Activated CD4-positive, alpha-beta T cell treated with anti-CD3 and anti-CD28 coated beads, Interleukin-2, amount 50 U/mL, for 1 hour (primary cell): ENCODE measurements at places on chromosomes 6 and 20.

- DNase-seq = no peak
These were observed 92.0 kb downstream of the TTLL2 start for GRCh38 chr6:167416676-167417430.

- no peak for DNase-seq
These were observed 23.0 kb downstream of the PYGB start for GRCh38 chr20:25270829-25271251.

GRCh38 chr6:708237-708598, 15.3 kb upstream of the EXOC2 start:
- no peak for DNase-seq

DNA sequence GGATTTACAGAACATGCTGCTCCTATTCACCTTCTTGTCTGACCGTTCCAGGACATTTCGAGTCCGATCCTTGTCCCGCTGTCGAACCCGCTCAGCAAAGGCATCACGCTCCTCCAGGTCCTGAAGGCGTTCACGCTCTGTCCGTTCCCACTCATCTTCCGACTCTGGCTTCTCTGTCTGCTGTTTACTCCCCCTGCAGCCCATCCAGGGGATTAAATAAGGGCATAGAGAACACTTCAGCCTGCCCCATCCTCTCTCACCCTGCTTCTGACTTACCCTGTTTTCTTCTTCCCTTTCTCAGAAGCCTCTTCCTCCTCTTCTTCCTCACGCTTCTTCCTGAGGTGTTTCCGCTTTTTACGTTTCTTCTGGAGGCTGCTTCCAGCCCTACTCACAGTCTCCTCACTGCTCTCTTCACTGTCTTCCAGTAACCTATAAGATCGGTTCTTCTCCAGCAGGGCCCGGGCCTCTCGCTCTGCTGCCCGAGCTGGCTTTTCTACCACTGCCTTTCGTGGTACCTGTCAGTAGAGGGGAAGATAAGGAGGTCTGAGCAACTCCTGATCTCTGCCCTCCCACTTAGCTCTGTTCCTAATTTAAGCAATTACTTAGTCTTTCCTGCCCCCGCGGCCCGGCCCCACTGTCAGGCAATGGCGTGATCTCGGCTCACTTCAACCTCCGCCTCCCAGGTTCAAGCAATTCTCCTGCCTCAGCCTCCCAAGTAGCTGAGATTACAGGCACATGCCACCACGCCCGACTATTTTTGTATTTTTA, 1.9 kb downstream of the DHX16 start:
- DNase-seq = no peak

DNA sequence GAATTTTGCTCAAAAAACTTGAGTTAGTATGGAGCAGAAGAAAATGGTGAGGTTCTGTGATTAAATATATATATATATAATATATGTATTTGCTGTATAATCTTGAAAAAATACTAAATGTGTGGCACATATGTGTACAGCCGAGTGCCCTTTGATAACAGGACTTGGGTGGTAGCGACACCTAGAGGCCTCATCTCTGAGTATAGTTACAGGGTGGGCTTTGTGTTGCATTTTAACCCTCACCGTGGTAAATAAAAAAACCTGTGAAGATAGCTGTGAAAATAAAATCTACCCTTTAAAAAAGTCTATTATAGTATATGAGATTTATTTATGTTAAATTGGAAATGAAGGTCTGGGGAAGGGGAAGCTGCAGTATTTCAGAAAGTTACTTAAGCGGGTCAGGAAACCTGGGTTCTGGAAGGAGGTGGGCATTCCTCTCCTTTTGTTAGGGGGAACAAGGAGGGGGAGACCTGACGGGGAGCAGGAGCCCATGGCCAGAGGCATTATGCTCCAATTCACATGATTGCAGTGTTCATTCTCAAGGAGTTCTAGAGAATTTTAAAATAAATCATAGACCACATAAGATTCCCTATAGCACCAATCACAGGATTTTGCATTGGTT, 82.7 kb downstream of the SH3BGRL2 start:
- peak; percentile 31 for DNase-seq

- no peak for DNase-seq
These were observed 4.8 kb upstream of the SMIM28 start for GRCh38 chr6:138372711-138373463.

DNA sequence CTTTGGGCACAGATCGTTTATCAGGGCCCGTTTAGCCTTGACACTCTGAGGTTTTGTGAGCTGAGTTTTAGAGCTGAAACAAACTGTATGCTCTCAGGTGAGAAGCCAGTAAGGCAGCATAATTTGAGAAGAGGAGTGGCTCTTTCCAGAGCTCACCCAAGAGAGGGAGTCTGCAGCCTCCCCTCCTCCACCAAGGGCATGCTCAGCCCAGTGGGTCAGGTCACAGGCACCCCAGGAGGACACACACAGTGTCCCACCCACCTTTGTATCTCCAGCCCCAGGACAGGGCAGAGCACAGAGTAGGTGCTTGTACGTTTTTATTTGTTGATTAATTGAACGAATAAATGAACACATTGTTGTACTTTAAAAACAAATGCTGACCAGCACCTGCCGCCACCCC, 3.4 kb downstream of the TSPO2 start:
- no peak for DNase-seq

- no peak for DNase-seq
These were observed 36.0 kb upstream of the MPC1 start for GRCh38 chr6:166418691-166419143.

- DNase-seq = no peak
These were observed 270.9 kb downstream of the NKAIN2 start for GRCh38 chr6:124074606-124075005.

- DNase-seq = no peak
These were observed 89.1 kb downstream of the FUT9 start for GRCh38 chr6:96104910-96105309.

DNA sequence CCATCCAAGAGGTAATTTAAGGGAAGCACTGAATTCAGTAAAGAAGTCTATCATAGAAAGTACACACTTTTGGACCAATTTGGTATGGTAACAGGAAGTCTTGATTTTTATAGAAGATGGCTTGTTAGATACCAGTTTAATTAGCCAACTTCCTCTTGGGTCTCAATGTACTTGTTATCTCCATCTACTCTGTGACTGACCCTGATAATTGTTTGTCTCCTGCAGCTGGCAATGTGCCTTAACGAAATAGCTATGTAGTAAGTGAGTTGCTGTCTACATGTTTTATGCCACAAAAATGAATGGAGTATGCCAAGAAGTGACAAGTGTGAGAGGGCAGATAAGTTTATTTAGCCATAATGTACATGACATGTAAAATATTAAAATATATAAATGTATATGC, 410.5 kb upstream of the MAN1A1 start:
- no peak for DNase-seq

- no peak for DNase-seq
These were observed 15.7 kb downstream of the CNKSR3 start for GRCh38 chr6:154494592-154495311.

DNA sequence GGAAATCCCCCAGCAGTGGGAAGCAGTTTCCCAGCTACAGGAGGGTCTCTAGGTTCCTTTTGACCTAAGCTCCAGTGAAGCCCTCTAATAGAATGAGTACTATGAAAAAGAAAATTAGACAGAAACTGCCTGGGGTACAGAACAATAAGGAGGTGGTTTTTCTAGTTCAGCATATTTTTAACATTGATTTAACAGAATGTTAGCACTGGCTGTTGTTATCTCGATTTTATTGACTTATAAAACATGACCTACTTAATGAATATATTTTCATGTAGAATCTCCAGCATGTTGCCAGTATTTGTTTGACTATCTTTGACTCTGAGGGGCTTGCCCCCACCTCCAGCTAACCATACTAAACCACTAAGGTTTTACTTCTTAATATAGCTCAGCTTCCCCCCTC, 19.6 kb downstream of the SCGN start:
- DNase-seq = no peak

- DNase-seq = no peak
These were observed 69.1 kb upstream of the SAMHD1 start for GRCh38 chr20:37020636-37021035.

DNA sequence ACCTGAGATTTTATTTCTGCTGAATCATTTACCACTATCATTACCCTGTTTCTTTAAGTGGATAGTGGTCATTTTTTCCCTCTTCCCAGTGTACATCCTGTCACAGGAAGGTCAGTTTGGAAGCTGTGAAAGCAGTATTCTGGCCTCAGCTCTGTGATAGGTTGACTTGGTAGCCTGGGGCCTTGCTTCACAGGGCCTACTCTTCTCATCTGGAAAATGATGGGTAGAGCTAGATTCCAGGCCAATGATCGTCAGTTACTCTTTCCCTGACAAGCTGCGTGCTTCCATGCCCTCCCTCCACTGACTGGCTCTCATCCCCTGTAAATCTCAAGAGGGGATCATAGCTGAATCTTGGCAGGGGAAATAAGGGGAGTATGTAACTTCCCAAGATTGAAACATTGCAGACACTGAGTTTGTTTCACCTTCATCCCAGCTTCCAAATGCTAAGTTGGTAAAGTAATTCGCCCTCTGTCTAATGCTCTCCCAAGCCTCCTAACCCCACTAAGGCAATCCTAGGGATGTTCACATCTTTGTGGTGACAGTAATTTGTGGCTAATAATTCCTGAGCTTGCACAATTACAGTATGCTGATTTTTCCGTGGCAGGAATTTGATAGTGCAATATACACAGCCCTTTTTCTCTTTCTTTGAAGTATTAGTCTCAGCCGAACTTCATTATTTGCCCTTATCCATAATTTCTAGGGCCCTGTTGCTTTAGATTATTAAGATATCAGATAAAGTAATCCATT, 51.2 kb downstream of the VAPB start:
- DNase-seq = no peak

DNA sequence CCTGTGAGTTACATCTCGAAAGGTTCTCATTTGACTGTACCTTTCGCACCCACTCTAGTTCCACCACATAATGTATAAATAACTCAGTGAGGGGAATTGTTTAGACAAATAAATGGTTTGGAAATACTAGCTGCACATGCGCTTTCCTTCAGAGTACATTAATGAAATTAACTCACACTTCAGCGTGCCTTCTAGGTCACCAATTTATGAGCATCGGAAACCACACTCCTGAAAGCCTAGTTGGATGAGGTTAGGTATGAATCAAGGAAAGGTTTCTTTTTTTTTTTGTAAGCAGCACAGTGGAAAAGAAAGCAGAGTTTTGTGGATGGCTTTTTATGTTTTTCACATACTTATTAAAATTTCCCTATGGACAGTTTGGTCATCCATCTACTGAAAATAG, 247.8 kb upstream of the TCF21 start:
- DNase-seq = no peak

GRCh38 chr6:112613410-112613809, 266.3 kb downstream of the RFPL4B start:
- no peak for DNase-seq
